ENCODE measurements at places on chromosomes 12 and 14. TPM values are rescaled to one million over a fixed set of nuclear protein-coding genes. Genes with fewer than 3 reads are reported as not detected.

- DNase-seq: no peak
Observed at GRCh38 chr12:41140117-41140516, 48.0 kb upstream of the PDZRN4 start.

GRCh38 chr12:53214687-53215455 is 7.8 kb upstream of the ITGB7 start:
- no peak for DNase-seq

DNA sequence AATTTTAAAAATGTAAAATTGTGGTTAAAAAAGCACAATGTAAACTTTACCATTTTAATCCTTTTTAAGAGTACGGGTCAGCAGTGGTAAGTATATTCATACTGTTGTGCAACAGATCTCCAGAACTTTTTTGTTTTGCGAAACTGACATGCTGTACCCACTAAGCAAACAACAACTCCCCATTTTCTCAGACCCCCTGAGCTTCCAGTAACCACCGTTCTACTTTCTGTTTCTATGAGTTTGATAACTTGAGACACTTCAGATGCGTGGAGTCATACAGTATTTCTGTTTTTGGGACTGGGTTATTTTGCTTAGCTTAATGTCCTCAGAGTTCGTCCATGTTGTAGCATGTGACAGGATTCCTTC is 38.0 kb downstream of the CHST11 start:
- no peak for DNase-seq

DNA sequence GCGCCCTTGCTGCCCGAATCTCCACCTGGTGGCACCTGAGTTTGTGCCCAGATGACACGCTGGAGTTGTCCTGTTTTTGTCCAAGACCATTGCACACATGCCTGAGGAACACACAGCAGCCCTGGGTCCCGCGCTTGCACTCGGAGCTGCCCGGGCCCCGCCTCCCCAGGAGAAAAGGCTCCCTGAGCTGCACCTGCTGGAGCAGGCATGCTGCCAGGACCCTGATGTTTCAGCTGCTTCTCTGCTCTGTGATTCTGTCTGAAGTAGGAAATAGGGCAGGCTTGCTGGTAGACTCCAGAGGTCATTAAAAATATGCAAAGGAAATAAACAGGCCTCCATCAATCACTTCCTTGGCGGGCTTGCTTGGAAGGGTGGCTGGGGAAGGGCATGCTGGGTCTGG is 271.6 kb downstream of the CACNA1C start:
- DNase-seq: no peak

DNA sequence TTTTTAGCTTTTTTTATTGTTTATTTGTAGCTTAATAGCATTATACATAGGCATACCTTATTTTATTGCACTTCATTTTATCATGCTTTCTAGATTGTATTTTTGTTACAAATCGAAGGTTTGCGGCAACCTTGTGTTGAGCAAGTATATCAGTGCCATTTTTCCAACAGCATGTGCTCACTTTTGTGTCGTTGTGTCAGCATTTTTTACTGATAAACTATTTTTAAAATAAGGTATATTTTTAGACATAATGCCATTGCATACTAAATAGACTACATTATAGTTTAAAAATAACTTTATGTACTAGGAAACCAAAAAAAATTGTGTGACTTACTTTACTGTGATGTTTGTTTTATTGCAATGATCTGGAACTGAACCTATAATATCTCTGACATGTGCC is 56.2 kb upstream of the RESF1 start:
- DNase-seq: no peak

Gene RBP5
- total RNA-seq: 7.5 TPM

- DNase-seq: no peak
Observed at GRCh38 chr14:98964171-98964570, 307.8 kb downstream of the BCL11B start.

DNA sequence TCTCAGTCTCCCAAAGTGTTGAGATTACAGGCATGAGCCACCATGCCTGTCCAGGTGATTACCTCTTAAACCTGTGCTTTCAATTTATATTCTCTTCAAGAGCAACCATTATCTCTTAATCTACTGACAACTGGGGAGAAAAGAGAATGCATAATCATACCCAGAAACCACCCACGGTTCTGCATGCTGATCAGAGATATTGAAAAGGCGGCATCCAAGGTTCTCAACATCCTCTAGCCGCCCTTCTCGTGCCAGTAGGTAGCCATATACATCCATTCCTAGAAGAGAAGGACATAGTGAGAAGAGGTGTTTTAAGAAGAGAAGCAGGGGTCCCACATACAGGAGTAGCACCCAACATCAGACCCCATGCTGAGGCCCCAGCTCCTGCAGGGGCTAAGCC is 20.8 kb downstream of the ANAPC7 start:
- no peak for DNase-seq

- DNase-seq: no peak
Observed at GRCh38 chr12:124386661-124387527, 92.0 kb downstream of the RFLNA start.

Gene KLRD1
- total RNA-seq: 7.8 TPM

Gene KRT76
- not detected for total RNA-seq

DNA sequence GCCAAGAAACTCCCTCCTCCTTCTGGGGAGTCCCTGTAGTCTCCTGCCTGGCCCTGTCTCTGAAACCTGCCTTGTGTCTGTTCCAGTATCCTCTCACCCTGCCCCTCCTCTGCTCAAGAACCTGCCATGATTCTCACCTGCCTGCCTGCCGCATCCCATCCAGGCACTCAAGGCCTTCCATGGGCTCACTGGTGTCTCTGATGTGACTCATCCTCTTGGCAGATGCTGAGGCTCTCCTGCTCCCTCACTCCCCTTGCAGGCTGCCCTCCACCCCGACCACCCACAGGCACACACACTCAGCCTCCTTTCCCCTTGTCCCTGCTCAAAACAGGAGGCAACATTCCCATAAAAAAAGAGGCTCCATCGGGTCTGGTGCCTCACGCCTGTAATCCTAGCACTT is 5.8 kb upstream of the BEGAIN start:
- no peak for DNase-seq

Gene CLEC1B
- total RNA-seq: not detected

GRCh38 chr12:115891556-115892164 is 385.8 kb downstream of the MED13L start:
- no peak for DNase-seq
